Endodermal cell (in vitro differentiated cells): ENCODE measurements at places on chromosomes 2 and 18.

- no peak for DNase-seq
These were observed 212.2 kb downstream of the TRIB2 start for GRCh38 chr2:12928775-12929401.

GRCh38 chr2:45869165-45869501 is 217.7 kb downstream of the PRKCE start:
- DNase-seq = no peak

DNA sequence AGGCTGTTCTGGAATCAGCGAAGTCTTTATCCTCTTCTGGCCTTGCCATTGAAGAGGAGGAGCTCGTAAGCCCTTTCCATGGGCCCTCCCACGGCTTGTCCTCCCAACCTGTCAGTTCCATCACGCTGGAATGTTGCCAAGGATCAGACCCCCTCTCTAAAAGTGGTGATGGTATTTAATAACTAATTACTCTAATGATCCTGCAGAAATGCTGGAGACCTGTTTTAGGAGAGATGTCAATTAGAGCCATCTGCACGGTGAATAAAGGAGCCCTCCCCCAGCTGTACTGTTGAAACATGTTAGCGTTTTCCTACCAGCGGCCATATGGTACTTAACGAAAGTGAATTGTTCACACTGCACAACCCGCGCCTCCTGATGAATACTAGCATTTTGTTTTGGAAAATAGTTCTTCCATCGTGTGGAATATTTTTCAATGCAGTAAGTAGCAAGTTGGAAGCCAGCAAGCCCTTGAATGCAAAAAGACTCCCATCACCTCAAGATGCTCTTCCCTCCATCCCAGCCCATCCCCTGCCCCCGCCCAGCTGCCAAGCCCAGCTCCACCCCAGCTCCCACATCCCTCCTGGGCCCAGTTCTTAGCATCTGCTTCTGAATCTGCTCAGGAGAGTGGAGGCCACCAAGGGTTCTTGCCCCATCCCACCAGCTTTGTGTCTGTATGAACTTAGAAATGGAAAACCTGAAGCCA is 145.4 kb downstream of the KLHL29 start:
- DNase-seq = no peak

- DNase-seq = no peak
These were observed 15.4 kb upstream of the MSGN1 start for GRCh38 chr2:17800693-17801458.

GRCh38 chr2:6664332-6665061 is 201.2 kb downstream of the CMPK2 start:
- DNase-seq = no peak

GRCh38 chr2:127661949-127662510 is 13.3 kb downstream of the LIMS2 start:
- peak; percentile 50 for DNase-seq

GRCh38 chr2:121819846-121820245 is 64.4 kb downstream of the TSN start:
- DNase-seq = peak; percentile 21

DNA sequence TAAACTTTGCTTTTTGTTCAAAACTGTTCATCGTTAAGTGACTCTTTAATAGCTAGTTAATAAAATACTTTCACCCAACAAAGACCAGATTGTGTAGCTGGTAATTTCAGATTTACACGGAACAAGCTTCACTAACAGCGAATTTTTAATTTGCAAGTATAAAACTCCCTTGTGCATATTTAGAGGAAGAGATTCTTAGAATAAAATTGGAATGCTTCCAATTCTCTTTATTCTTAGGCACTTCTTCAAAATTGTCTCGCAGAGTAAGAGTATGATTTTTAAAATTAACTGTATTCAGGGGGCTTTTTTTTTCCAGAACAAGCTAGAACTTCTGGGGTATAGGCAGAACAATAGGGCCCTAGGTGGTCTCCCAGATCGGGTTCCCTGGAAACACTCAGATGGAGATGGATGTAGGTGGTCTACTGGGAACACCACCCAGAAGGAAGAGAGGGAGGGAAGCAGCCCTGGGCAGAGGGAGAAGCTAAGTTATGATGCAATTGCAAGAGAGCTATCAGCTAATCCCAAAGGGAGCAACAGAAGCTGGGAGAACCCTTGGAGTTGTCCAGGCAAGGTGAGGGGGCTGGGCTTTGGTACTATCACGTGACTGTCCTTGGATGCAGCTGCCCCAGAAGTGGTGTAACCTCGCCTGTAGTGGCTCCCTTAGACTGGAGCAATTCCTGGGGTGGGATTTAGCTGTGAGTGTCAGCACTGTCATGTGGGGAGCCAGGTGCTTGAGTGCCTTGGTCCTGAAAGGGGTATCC is 151.7 kb upstream of the ASB18 start:
- no peak for DNase-seq

DNA sequence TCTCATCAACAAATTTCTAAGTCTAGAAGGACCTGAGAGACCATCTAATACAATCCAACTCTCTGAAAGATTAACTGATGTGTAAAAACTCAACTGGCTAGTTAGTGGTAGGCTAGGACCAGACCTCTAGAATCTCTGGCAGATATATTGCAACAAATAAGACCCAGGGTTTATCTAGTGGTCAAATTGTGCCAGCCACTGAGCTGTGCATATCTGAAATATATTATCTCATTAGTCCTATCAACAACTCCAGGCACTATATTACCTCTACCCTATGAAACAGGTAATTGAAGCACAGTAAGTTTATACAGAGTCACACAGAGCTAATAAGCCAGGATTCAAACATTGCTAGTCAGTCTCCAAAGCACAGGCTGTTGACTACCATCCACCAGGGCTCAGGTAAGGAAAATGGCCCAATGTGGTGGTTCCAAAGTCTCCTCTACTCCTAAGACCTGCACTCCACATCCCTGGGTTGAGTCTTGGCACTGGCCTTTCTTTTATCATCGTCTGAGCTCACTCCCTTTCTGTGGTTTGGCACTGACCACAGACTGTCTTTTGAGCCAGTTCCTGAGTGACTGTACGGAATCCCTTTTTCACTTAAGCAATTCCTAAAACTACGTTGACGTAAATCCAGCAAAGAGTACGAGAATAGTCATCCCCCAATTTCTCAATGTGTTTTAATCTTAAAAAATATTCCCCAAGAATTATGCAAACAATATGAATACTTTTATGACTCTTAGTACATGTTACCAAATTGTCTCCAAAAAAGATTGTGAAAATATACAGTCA is 11.9 kb upstream of the PID1 start:
- no peak for DNase-seq

DNA sequence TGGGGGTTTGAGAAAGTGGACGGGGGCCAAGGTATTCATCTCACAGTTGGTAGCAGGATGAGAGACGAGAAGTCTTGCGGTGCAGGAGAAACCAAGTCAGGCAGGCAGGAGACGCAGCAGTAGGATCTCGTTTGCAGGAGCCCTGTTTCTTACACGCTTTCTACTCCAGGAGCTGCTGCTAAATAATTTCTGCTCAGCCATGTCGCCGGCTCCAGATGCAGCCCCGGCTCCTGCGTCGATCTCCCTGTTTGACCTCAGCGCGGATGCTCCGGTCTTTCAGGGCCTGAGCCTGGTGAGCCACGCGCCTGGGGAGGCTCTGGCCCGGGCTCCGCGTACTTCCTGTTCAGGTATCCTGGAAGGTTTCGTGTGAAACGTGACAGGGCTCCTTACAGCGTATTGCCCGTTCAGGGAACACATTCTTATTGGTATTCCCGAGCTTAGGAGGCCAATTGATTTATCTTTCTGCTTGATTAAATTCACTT is 494 bp downstream of the ANKZF1 start:
- peak; percentile 81 for DNase-seq

DNA sequence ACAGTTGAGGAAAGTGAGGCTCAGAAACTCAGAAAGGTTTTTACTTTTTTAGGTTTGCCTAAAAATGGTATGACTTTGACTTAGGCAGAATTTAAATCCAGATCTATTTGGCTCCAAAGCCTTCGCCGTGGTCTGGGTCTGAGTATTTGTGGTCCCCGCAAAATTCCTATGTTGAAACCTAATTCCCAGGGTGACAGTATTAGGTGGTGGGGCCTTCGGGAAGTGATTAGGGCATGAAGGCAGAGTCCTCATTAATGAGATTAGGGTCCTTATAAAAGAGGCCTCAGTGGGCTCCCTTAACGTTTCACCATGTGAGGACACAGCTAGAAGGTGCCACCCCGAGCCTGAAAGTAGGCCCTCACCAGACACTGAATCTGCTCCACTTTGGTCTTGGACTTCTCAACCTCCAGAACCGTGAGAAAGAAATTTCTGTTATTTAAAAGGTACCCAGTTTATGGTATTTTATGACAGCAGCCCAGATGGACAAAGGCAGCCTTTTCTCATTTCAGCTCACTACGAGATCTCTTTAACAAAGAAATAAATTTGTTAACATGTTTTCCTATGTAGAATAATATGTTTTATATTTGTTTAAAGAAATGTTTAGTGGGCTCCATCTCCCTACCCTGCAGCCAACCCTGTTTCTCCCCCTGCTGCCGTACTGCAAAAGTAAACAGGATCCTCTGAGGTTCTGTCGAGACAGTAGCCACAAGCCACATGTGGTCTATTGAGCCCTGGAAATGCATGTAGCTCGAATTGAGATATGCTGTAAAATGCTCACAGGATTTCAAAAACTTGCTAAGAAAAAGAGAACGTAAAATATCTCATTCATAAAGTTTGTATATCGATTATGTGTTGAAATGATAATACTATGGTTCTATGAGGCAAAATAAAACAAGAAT is 80.6 kb downstream of the MOGAT1 start:
- DNase-seq = no peak

GRCh38 chr2:121078899-121079298 is 206.1 kb downstream of the TFCP2L1 start:
- DNase-seq = no peak

DNA sequence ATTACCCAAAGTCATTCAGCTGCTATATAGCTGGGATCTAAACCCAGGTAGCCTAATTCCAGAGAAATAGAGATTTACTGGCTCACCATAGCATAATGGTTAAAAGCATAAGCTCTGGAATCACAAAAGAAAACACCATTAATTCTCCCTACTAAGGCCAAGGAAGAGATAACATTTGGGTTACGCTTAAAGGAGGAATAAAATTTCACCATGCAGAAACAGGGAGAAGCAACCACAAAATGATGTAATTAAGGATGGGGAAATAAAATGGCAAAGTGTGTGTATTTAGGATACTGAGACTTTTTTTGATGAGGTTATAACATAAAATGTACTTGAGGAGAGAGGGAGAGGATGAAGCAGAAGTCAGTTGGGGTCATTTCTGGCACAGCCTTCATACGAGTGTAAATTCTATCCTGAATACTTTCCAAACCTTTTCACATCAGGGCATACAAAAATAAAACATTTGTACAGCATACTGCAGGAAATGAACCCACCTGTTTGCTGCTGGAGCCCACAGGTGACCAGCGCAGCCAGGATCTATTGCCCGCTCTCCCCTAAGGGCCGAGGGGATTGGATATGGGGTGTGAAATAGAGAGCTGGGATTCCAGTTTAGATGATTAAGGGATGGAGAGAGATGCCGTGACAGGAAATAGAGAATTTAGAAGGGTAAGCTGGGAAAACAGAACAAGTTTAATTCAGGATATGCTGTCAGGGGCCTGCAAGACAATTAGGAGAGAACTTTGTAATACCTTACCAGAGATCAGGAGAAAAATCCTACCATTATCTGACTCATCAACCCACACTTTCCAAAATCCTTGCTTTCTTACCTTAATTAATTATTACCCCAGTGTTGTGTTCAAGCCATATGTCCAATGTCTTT is 43.8 kb upstream of the SERTAD2 start:
- DNase-seq = no peak

DNA sequence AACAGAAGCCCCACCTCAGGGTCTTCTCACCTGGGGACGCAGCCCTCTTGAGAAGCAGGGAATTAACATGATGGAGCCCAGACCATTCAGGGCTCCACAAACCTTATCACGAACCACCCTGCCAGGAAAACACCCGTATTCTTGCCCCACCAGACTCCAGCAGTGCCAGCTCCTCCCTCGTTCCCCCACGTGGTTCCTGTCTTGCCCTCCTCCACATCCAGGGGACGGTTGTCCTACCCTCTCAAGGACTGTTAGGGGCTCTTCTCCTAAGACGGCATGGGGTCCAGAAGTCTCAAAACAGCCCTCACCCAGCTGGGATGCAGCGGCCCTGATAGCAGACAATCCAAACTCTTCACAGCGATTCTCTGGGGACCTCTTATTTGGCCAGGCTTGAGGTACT is 372.2 kb upstream of the HS6ST1 start:
- DNase-seq = peak; percentile 15

DNA sequence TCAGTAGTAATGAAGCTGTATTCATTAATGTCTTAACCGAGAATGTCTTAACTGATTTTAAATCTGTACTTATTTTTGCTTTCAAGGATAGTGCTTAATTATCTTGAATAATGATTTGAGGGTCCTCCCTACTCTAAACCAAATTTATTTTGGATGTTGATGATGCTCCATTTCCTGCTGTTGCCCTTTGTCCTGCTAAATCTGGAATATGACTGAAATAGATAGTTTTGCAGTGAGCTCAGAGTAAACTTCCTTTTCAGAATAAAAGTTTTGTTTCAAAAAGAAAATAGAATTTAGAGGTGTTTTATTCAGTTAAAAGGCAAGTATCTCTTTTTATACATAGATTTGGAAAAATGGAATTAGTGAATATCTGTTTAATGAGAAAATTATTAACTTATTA is 8.1 kb downstream of the NBEAL1 start:
- DNase-seq = no peak

- no peak for DNase-seq
These were observed 162.2 kb downstream of the BCL11A start for GRCh38 chr2:60391230-60391629.

DNA sequence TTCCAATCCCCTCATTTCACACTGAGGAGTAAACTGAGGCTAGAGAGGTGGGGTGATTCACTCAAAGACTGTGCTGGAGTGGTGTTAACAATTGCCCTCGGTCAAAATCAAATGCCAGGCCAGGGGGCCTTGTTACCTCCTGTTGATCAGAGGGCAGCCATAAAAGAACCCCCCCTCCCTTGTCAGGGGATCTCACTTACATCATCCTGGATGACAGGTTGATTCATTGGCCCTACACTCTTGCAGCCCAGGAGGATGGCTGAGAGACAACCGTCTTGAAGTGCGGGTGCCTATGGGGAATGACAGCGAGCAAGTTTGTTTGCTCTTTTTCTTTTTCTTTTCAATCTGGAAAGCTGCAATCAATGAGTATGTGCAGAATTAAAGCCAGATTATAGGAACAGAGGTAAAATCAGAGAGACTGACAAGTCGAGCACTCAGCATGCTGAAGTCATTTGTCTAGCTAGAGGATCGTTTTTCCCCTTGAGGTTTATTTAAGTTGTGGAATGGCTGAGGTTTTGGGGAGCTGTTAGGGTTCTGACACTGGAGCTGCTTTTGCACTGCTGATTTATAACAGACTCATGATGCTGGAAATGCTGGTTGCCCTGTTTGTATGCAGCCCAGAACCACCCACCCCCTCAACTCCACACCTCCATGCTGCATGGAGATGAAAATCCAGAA is 26.4 kb upstream of the NRP2 start:
- no peak for DNase-seq

- DNase-seq = no peak
These were observed 116.9 kb downstream of the SH3BP4 start for GRCh38 chr2:235068701-235069100.

GRCh38 chr2:150371044-150371818 is 116.2 kb downstream of the RND3 start:
- DNase-seq = no peak
